Astrocyte of the hippocampus (primary cell): ENCODE measurements at places on chromosomes 4 and X.

GRCh38 chr4:5870701-5871100, 22.2 kb downstream of the CRMP1 start:
- no peak for DNase-seq

GRCh38 chr4:41977709-41978108, 3.8 kb upstream of the DCAF4L1 start:
- DNase-seq, result peak; percentile 30

DNA sequence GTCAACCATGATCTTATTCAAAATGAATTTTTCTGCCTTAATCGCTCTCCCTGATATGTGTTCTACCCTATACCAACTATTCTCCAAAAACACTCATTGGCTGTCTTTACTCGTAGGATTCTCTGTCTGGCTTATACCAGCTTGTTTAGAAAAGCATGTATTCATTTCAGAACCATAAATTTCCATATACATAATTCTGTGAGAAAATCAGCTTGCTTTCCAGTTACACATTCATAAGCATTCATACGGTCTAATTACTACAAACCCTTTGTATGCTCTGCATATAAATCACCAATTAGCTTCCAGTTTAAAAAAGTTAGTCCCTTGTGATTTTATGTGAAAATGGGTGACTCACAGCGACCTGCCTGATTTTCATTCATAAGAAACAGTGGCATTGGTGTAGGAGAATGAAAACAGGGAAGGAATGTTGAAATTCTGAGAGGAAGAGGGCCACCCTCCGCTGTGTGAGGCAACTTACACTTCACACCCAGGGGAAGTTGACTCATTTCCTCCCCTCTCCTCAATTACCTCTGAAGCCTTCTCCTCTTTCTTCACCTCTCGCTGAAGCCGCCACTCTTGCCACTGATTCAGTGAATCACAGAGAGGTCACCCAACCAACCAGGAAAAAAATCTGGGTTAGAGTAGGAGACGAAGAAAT, 63.3 kb downstream of the MEPE start:
- peak; percentile 84 for DNase-seq

DNA sequence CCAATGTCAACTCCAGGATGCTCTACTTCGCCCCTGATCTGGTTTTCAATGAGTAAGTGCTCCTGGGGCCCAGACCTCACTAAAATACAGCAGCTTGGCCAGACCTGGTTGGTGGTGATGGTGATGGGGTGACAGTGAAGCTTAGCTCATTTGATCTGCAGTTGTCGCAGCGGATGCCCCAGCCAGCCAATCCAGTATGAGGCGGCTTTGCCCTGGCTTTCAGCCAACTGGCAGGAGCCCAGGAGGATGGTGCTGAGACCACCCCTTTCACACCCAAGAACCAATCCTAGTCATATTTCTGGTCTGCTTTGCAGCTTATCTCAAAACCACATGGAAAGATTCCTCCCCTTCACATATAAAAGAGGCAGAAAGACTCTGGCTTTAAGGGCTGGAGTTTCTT, 173.8 kb downstream of the AR start:
- no peak for DNase-seq

DNA sequence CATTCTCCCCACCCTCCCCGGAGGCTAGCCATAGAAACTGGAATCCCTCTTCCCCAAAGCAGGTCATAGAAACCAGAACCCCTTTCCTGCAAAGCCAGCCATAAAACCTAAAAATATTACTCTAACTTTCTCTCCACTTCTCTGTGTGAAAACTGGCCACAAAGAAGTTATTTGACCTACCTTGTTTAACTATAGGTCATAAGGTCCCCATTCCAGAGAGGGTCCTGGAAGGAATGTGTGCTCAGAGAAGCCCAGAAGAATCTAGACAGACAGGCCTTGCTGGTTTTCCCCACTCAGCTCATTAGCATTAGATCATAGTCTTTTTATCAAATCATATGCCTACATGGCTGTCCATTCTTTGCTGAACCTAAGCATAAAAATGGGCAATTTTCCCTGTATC, 52.8 kb upstream of the TEX13A start:
- no peak for DNase-seq
